ENCODE measurements at places on chromosomes 5 and 9.

- no peak for DNase-seq
Observed at GRCh38 chr9:75455444-75455921, 367.2 kb downstream of the OSTF1 start.

DNA sequence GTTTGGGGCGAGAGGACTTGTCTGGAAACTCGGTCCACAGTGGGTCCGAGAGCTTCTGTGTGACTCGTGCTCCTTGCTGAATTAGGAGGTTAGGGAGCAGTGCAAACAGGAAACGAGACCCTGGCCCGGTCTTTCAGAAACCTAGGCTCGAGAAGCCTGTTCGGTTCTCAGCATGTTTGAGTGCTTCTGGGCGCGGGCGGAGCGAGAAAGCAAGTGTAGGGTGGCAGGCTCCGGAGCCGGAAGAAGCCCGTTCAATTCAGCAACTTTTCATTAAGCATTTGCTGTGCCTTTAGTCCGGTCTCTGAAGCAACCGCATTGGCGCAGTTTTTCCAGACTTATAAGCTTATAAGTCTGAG is 547 bp downstream of the CLTA start:
- DNase-seq = peak; percentile 49

DNA sequence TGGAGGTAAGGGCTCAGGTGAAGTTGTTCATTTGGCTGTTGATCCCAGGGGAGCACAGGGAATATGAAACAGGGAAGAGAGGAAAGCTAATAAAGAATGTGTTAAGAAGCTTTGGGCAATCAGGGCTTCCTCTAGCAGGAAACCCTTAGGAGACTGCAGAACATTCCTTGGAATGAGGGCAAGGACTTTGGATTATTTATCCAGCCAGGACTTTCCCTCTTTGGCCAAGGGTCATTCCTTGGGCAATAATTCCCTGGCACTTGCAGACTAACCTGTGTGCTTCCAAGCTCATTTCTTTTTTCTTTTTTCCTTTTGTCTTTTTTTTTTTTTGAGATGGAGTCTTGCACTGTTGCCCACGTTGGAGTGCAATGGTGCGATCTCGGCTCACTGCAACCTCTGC is 209.2 kb upstream of the MAP3K1 start:
- no peak for DNase-seq

DNA sequence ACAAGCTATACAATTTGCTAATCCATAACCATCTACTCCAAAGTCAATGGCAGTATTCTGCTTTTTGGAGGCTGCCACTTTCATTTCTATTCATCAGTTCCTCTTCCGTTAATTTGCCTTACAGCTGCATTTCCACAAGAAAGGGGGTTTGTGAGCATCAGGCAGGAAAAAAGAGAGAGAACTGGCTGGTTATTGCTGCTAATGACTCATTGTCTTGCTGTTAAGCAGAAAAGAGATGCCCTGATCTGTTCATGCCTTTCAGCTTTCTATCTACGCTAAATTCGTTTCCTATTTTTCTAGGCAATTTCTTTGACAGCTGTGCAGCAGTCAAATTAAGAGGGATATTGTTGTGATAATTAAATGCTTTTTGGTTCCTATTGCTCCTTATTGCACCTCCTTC is 65.9 kb upstream of the GNAQ start:
- no peak for DNase-seq
